ENCODE measurements at places on chromosomes 5 and 9.
A peak's percentile ranks its signal among the peaks of the same experiment; 100 is the strongest.

GRCh38 chr5:105947461-105947860 is 1723.3 kb downstream of the EFNA5 start:
- DNase-seq = no peak

- no peak for DNase-seq
Measured at GRCh38 chr5:12111261-12111660, 207.0 kb upstream of the CTNND2 start.

DNA sequence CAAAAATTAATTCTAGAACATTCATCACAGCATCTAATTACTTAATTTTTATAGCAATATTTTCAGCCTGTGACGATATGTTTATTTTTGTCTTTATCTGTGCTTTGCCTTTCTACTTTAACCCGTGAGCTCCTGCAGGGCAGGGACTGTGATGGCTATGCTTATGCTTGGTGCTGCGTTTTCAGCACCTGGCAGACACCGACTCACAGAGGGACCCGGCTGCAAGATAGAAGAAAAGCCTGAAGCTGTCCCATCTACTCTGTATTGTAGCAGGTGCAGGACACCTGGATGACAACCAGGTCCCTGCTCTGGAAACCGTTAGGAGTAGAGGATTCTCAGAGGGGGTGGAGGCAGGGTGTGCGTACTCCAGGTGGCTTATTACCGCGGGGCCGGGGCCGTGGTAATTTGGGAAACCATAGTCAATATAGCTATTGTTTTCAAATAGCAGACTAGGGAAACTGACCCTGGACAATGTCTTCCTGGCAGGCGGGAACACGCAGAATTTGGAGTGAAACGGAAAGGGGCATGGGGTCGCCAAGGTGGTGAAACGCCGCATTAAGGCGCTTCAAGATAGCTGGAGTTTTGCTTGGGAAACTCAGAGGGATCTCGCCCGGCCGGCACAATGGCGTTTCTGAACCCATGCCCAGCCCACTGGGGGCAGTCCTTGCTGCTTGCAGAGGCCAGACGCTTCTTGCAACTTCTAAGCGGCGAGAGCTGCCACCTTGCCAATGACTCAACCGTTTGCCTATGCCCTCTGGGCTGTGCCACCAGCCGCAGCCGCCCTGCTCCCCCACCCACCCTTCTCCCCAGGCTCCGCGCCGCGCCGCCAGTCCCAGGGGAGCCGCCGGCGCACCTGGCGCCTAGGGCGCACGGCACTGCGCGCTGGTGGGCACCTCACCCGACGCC is 140.1 kb upstream of the PALM2AKAP2 start:
- no peak for DNase-seq

DNA sequence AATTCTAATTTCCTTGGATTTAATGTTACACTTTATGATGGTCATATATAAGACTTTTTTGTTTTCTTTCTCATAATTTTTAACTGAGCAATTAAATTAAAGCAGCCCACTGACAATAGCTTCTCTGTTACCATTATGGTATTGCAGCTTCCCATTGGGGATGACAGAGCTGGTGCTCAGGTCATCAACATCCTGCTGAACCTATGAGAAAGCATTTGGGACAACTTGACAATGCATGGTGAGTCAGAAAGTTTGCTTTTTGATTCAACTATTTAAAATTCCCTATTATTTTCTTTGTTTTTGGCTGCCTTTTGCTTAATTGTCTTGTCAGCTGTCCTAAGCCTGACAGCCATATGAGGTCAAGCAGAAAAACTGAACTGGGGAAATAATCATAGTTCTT is 487.4 kb upstream of the RIOK2 start:
- no peak for DNase-seq

DNA sequence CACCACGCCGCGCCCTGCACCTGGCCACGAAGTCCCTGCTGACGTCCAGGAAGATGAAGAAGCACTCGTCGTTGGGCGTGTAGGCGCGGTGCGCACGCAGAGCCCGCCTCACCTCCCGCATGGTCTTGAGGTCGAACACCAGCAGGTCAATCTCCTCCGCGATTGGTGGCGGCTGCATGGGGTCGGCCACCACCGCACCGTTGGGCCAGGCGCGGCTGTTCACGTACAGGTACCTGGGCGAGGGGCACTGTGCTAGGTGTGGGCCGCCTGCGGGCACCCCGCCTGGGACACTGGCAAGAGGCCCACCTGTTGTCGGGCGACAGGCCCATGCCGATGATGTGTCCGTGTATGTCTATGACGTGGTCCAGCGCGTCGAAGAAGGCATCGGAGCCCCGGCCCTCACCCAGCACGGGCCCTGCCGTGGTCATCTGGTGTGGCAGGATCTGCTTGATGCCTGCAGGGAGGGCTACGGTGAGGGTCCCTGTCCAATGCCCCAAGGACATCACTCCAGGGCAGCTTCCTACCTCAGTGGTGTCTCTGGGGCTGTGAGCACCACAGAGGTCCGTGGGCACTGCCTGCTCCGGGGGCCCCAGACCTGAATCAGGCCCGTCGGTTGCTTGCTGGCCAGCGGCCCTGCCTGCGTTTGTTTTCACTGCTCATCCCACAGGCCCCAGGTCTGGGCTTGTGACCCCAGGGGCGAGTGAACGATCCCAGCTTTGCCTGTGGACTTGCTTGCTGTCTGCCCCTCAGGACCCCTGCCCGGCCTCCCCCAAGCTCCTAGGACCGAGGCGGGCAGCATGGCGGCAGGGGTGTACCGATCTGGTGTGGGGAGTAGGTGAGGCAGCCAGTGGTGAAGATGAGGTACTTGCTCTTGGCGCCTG is 3.1 kb downstream of the FBXW5 start:
- no peak for DNase-seq

DNA sequence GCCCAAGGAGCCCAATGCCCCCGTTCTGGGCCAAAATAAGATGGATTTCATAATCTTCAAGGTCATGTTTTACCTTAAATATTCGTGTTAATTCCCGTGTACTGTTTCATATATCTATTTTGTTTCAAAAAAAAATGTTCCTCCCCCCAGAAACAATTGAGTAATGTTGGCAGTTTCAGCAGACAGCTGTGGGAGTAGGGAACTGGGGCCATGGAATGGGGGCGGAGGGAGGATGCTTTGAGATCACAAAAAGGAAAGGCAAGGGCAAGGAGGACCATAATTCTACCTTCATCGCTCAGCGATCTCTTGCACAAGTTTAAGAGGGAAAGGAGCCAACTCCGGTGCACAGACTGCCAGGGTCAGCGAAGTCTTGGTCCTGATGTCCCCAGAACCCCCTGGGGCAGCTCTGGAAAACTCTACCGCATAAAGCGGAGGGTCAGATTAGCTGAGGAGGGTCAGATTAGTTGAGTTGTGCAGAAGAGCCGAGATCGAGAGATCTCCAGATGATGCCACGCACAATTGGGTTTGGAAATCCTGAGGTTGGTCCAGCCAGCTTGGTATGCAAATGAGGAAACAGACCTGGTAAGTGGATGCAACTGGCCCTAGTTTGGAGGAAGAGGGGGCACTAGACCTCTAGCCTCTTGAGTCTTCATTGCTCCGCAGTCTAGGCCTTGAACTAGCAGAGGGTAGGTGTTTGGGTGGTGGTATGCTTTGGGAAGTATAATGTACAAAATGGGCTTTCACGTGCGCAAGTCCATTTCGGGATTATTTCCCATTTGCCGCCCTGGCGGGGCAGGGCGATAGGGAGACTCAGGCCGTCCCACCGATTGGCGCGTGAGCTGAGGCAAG is 24.0 kb downstream of the CDKN2A start:
- DNase-seq = peak; percentile 43

DNA sequence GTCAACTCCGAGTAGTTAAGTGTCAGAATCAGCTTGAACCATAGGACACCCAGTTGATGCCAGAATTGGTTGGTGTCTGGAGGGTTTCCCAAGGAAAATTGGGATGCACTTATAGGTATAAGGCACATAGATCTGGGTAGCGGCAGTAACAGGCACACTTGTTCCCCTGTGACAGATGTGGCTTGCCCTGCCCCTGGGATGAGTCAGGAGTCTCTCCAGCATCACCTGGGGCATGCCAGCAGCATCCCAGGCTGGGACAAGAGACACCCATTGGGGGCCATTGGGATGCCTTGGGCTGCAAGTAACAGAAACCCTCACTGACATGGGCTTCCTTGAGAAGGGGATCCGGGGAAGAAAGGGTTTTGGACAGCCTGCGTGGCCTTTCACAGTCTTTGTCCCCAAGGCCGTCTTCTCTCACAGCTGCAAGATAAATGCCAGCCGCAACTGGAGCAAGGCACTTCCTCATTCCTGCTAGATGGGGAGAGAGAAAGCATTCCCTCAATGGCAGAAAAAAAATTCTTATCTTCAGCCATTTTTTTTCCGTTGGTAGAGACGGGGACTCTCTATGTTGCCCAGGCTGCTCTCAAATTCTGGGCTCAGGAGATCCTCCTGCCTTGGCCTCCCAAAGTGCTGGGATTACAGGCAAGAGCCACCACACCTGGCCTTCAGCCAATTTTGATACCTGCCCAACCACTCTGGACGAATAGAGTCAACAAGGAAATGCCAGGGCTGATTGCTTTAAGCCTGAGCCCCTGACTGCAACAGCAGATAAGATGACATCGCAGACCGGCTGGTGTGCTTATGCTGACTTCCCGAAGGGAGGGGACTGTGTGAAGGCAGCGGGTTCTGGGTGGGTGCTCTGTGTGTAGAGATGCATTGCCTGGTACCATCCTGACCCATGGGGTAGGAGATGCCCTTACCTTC is 13.3 kb upstream of the RNF130 start:
- DNase-seq = peak; percentile 44

GRCh38 chr5:143102411-143102810 is 301.1 kb downstream of the NR3C1 start:
- no peak for DNase-seq

DNA sequence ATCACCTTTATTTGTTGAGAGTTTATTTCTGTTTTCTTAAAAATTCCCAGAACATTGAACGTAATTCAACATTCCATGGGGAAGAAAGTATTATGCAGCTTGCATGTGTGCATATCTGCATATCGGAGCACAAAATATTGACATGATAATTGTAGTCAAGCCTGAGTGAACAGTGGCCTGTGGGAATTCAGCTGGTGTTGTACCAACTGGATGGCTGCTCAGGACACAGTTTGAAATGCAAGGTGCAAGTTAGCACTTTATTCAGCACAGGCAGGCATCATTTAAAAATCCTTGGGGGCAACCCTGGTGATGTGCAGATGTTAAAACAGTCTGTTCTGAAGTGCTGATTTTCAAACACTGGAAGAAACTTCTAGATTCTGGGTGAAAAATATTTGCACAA is 82.4 kb downstream of the CNTLN start:
- DNase-seq = no peak

DNA sequence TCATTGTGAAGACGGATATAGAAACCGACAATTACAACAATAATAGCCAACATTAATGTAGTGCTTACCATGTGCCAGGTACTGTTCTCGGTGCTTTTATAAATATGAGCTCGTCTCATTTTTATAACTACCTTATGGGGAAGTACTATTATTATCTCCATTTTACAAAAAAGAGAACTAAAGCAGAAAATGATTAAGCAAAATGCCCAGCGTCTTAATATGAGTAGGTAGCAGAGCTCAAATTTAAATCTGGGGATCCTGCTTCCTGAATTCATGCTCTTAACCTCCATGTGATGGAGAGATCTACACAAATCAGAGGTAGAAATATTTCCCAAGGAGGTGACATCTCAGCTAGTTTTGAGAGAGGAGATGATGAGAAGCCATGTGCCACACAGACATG is 256.9 kb downstream of the TRIM32 start:
- DNase-seq = peak; percentile 48

DNA sequence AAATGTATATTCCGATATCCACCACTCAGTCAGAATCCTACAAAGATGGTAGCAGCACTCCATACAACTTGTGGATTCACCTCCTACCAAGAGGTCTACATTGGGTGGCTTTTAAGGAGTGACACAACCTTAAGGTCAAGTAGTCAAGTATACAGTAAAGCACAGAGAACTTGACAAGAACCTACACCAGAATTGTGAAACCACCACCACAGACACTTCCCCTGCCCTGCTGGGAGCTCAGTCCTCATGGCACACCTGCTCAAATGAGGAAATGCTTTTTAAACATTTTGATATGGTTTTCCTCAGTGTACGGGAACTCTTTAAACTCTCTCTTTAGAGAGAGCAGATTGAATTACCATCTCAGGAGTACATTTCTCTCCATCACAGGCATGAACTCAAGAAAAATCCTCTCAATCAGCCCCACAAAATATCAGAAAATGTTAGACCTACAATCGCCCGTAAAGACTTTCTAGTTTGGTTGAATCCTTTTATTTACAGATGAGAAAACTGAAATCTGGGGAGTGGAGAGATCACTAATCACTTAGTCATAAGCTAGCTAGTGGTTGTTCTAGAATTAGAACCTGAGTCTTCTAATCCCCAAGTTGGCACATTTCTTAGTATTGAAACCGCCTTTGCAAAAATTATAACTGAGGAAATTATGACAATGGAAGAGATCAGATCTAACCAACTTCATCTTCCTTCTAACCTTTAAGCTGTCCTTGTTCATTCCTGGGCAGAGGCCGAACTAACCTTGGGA is 38.5 kb upstream of the NR4A3 start:
- no peak for DNase-seq

DNA sequence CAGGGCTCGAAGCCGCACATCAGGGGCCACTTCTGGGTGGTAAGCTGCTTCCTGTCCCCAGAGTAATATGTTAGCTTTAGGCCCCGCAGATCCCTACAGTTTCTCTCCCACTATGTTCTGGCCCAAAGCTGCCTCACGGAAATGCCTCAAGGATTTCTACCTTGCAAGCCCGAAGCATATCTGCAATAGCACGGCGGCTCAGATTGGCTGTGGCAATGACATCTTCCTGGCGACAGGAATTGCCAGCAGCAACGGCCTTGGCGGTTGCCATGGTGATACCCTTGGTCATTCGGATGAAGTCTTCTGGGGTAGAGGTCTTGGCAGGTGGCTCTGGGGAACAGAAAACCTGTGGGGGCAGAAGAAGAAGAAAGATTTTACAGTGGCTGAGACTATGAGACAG is 10.3 kb upstream of the TPM2 start:
- DNase-seq = no peak

DNA sequence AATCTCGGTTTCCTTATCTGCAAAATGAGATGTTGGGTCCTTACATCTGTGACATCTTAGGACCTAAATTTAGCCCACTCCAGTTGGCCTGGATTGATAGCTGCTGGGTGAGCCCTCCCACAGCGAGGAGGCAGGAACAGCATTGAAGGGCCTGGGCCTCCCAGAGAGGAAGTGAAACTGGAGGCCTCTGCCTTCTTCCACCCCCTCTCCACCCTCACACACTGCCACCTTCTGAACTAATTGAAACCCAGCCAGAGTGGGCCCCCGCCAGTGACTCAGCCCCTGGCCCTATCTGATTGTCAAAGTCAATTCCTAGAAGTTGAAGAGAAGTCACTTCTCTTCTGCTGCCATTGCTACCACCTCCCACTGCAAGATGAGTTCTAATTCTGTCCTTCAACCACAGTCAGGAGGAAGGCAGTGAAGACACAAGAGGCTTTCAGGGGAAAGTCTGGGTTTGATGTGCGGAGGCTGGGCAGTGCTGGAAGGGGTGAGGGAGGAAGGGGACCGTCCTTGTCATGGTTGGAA is 55.2 kb upstream of the NEK6 start:
- peak; percentile 98 for DNase-seq

- no peak for DNase-seq
Measured at GRCh38 chr9:83505282-83505681, 32.9 kb downstream of the FRMD3 start.

Measured in inflammatory macrophage treated with lipopolysaccharide for 4 hours (primary cell).